ENCODE measurements at places on chromosomes 11 and 22. TPM values are rescaled to one million over a fixed set of nuclear protein-coding genes. Genes with fewer than 3 reads are reported as not detected.

Gene APOL4
- not detected for total RNA-seq

Gene LRRC51
- 4.3 TPM for total RNA-seq

Gene CATSPER1
- not detected for total RNA-seq

Gene LRRN4CL
- 0.23 TPM for total RNA-seq

Gene C22orf15
- 3.3 TPM for total RNA-seq
